ENCODE measurements at places on chromosomes 6 and 20.

DNA sequence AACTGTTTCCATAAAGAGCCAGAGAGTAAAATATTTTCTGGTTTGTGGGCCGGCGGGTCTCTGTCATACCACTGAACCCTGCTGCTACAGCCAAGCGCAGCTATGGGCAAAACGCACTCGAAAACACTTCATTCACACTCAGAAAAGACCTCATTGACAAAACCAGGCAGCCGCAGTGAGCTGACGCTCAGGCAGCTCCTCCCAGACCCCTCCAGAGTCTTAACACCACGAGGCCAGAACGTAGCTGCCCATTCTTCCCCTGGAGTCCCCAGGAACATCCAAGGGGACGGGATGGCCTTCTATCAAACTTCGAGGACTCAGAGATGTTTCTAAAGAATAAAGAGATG, 35.6 kb upstream of the ZBP1 start:
- DNase-seq, result no peak

DNA sequence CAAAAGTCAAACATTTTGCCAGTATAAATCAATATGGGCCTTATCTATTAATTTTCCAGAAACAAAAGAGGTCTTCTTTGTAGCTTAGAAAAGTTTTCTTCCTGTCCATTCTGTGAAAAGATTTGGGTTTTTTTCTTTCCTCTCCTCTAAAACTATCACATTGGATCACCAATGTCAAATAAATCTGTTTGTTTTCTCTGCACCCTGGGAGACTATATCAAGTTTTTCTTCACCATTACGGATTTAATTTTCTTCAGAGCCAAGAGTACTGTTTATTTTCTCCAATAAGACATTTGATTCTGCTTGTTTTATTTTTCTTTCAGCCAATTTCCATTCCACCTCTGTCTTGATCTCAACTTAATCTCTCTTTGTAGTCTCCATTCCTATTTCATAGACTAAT, 1.9 kb upstream of the LZTS3 start:
- no peak for DNase-seq

DNA sequence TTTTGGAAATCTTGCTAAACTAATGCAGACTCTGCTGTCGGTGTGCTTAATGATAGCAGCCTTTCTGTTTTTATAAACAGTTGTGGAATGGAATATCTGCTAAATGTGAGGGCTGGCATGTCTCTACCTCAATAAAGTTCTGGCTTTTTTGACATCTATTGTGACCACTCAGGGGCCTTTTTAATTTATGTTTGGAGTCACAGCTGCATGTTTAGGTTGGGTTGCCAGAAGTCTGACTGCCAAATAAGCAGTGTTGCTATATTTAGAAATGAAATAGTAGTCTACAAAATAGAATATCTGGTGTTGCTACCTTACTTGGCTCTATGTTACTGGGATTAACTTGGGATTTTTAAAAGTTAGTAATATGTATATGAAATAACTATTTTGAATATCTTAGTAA, 125.1 kb upstream of the LOC128125822 start:
- DNase-seq, result no peak

GRCh38 chr6:151974061-151974617, 166.7 kb downstream of the ESR1 start:
- DNase-seq, result no peak

DNA sequence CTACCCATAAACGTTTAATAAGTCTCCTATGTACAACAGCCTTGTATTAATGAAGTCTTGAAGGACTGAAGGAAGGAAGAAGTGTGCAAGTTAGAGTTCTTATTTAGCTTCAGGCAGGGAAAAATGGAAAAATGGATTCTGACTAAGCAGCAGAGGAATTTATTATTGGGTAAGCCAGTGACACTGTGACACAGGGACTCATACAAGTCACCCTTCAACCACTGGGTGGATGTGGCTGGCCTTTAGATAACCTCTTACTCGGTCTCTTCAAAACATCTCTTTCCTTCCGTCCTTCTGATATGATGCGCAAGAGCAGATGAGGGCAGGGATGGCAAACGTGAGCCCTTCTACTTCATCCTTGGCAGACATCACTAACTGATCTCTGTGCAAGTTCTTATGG, 145.6 kb downstream of the DHX35 start:
- DNase-seq, result no peak

GRCh38 chr6:13563009-13563408, 11.4 kb upstream of the SIRT5 start:
- DNase-seq, result no peak

- no peak for DNase-seq
Measured at GRCh38 chr20:51139891-51140290, 117.0 kb upstream of the KCNG1 start.

GRCh38 chr6:163444077-163444476, 29.6 kb downstream of the QKI start:
- no peak for DNase-seq

DNA sequence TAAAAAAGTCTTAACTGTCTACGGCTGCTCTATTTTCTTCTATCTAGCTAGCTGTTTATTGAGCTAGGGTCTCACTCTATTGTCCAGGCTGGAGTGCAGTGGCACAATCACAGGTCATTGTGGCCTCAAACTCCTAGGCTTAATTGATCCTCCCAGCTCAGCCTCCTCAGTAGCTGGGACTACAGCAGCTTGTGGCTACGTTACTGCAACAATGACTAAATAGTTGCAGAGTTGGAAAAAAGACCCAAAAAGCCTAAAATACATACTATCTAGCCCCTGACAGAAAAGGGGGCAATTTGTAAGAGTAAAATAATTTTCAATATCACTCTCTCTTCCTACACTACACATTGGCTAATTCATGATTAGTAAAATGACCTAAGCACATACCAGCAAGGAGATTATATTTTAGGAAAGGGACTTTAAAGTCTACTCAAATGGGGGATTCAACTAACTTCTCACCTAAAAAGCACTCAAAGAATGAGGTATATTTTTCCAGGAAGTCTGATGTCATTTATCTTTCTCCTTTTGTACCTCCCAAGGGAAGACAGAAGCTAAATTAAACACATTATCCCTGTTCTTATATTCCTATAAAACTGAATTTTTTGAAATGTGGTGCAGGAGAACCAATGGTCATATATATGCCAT, 82.8 kb downstream of the ZMYND8 start:
- no peak for DNase-seq

DNA sequence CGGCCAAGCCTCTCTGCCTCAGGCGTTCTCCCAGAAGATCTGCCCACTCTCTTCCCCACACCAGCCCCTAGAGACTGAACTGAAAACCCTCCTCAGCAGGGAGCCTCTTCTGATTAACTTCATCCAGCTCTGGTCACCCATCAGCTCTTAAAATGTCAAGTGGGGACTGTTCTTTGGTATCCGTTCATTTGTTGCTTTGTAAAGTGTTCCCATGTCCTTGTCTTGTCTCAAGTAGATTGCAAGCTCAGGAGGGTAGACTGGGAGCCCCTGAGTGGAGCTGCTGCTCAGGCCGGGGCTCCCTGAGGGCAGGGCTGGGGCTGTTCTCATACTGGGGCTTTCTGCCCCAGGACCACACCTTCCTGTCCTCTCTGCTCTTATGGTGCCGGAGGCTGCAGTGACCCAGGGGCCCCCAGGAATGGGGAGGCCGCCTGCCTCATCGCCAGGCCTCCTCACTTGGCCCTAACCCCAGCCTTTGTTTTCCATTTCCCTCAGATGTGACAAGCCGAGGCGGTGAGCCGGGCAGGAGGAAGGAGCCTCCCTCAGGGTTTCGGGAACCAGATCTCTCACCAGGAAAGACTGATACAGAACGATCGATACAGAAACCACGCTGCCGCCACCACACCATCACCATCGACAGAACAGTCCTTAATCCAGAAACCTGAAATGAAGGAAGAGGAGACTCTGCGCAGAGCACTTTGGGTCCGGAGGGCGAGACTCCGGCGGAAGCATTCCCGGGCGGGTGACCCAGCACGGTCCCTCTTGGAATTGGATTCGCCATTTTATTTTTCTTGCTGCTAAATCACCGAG, 14.2 kb downstream of the VEGFA start:
- DNase-seq, result no peak

DNA sequence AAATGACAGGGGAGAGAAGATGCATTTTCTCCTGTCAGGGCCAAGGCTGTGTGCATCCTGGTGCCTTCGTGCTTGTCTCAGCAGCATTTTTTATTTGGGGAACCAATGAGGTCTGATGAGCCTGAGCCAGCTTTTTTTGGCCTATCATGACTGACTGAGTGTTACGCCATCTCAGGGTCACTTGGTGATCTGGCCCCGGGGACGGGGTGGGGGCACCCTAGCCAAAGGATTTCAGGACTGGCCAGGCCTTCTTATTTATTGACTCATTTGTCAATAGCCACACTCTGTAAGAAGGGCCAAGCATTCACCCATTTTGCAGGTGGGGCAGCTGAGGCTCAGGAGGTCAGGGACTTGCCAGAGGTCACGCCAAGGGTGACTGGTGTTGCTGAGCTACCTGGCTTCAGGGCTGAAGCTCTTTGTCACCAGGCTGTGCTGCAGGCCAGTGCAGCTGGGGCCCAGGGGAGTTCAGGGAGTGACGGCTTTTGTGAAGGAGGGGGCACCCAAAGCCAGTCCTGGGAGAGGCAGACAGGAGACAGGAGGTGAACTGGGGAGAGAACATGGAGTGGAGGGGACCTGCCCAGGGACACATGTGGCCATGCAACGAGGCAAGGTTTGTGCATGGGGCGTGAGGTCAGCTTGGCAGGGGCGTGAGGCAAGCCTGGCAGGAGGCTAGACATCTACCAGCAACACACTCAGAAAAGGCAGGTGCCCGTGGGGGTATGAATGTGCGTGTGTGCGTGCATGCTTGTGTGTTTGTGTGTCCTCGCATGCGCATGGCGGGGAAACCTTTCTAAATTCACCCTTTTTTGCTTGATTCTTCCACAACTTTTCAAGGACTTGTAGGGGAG, 31.1 kb downstream of the VSTM2L start:
- no peak for DNase-seq

GRCh38 chr20:62564456-62565245, 77.7 kb upstream of the SLCO4A1 start:
- no peak for DNase-seq

DNA sequence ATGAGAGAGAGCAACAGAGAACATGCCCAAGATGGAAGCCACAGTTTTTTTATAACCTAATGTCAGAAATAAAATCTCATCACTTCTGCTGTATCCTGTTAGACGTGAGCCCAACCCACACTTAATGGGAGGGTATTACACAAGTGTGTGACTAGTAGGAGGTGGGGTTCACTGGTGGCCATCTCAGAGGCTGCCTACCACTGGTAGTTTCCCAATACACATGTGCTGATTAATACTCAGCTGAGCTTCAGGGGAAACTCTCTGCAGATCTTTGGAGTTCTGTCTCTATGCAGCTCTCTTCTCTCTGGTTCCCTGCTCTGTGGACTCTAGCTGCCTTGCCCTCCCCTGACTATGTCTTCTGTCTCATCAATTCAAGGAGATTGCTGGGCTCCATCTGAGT, 35.7 kb downstream of the CNBD2 start:
- no peak for DNase-seq

- no peak for DNase-seq
Measured at GRCh38 chr6:109793792-109794191, 102.7 kb downstream of the FIG4 start.

GRCh38 chr20:7437311-7437710, 502.9 kb downstream of the HAO1 start:
- DNase-seq, result no peak

DNA sequence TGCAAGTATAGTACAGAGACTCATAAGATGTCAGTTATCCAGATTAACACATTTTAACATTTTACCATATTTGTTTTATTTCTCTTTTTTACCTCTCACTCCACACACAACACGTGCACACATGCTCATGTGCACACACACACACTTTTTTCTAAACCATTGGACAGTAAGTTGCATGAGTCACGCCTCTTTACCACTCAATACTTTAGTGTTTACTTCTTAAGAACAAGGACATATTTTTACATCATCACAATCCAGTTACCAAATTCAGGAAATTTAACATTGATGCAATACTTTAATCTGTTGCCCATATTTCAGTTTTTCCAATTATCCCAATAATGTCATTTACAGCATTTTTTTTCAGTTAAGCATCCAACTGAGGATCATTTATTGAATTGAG, 109.0 kb downstream of the RIN2 start:
- DNase-seq, result no peak

DNA sequence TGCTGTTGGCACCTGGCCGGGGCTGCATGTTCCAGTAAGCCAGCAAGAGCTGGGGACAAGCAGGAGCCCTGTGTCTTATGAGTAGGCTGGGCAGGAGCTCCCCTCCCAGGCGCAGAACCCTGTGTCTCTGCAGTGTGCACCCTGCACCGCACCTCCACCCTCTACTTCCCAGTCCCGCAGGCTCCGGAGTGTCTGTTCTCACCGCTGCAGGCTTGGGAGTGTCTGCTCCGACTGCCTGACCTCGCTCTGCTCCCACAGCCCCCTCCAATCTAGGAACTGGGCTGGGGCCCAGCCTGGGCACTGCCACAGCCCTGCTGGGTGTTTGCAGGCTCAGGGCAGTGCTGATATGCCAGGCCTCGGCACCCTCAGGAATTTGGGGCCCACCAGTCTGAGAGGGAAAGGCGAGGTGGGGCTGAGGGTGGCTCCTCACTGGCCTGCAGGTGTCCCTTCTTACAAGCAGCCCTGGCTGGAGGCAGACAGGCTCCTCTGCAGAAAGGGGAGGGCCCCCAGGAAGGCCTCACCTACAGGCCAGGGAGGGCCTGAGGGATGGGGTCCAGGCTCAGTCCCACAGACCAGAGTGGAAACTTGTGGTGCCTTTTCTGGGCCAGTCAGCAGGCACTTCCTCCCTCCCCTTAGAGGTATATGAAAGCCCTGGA, 871.6 kb upstream of the GJE1 start:
- DNase-seq, result no peak

GRCh38 chr6:44216677-44217331, at the start of gene MYMX:
MYMX (plus strand) TSS chr6:44216926; CDS start chr6:44217472, 546 bp downstream.
- no peak for DNase-seq

- DNase-seq, result no peak
Measured at GRCh38 chr6:131366223-131366622, 206.8 kb upstream of the ARG1 start.

- DNase-seq, result no peak
Measured at GRCh38 chr6:122681705-122682104, 71.5 kb downstream of the PKIB start.

- DNase-seq, result no peak
Measured at GRCh38 chr6:22789315-22789714, 219.9 kb downstream of the HDGFL1 start.

DNA sequence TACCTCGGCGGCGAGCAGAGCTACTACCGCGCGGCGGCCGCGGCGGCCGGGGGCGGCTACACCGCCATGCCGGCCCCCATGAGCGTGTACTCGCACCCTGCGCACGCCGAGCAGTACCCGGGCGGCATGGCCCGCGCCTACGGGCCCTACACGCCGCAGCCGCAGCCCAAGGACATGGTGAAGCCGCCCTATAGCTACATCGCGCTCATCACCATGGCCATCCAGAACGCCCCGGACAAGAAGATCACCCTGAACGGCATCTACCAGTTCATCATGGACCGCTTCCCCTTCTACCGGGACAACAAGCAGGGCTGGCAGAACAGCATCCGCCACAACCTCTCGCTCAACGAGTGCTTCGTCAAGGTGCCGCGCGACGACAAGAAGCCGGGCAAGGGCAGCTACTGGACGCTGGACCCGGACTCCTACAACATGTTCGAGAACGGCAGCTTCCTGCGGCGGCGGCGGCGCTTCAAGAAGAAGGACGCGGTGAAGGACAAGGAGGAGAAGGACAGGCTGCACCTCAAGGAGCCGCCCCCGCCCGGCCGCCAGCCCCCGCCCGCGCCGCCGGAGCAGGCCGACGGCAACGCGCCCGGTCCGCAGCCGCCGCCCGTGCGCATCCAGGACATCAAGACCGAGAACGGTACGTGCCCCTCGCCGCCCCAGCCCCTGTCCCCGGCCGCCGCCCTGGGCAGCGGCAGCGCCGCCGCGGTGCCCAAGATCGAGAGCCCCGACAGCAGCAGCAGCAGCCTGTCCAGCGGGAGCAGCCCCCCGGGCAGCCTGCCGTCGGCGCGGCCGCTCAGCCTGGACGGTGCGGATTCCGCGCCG, 994 bp downstream of the FOXC1 start:
- no peak for DNase-seq
